ENCODE measurements at places on chromosomes 4 and X.

- DNase-seq, result no peak
Measured at GRCh38 chrX:64202808-64203325, 2.6 kb downstream of the AMER1 start.

DNA sequence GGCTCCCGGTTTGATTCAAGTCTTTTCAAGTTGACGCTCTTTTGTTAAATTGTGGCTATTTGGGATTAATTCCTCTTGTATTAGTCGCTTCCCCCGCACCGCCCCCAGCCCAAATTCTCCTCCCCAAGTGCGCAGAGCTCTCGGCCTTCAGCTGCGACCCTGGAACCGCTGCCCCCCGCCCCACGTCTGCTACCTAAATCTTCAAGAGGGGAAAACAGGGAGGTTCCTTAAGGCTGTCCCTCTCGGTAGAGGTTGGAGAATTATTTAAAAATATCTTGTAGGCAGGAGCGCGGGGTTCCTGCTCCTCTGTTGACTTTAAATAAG is 860 bp upstream of the RPS6KA3 start:
- DNase-seq, result no peak

DNA sequence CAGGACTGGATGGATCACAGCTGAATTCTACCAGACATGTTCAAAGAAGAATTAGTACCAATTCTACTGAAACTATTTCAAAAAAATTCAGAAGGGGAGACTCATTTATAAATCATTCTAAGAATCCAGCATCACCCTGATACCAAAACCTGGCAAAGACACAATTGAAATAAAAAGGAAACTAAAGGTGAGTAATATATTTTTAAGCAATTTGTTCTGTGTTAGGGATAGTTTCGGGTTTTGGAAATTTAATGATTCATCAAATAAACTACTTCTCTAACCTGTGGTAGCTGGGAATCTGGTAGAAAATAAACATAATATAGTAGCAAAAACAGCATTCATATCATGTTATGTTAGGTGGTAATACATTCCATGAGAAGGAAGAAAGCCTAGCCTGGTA is 662.2 kb upstream of the BOD1L1 start:
- DNase-seq, result no peak

DNA sequence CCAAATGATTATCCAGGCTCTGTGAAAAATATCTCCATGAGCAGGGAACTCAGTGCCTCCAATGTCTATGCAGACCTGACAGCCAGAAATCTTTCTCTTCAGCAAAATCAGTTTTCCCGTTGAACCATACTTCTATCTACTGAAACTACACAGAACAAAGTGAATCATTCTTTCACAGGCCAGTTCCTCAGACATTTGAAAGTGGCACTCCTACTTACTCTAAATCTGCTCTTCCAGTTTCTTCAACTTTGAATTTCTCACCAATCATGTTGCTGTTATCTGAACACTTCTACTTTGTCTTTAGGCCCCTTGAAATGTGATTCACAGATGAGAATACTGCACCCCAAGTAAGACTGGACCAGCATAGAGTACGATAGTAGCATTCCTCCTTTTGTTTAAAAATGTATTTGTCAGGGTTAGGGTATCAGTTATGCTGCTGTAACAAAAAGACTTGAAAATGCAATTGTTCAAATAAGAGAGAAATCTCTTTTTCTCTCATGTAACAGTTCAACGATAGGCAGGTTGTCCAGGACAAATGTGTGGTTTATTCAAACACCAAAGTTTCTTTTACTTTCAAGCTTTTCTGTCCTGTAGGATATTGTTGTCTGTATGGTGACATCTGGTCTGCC is 210.6 kb upstream of the KLF3 start:
- no peak for DNase-seq

GRCh38 chr4:16224264-16225166 is 1.8 kb downstream of the TAPT1 start:
- no peak for DNase-seq

- no peak for DNase-seq
Measured at GRCh38 chr4:146255874-146256273, 41.5 kb downstream of the REELD1 start.

DNA sequence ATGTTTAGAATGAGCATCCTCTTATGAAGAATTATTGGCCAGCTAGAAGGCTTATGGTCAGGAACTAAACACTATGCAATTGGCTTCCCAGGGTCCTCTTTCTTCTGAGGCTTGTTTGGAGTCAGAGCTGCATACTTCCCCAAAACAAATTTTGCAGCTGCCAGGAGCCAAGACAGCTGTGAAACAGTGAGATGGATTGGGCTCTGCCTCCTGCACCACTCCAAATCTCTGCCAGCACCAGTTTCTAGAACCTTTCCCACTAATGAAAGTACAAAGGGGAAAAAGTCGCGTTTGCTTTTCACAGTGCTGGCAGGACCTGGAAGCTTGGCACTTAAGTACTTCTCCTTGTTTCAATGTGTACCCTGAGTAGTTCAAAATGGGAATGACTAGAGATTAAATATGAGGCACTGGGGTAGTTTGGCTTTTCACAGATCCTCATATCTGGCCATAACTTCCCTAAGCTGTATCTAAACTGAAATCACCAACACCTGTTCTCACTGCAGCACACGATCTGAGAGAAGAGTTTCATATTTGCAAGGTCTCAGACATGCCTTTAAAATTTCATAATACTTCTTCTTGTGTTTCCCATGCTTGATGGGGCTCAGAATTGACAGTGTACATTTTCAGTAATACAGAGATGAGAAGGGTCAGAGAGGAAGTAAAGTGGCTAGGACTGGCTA is 20.7 kb upstream of the AR start:
- no peak for DNase-seq

Data from spinal cord (tissue), 10 donors.